Activated CD8-positive, alpha-beta memory T cell treated with anti-CD3 and anti-CD28 coated beads for 24 hours (primary cell): ENCODE measurements at places on chromosomes 4 and X.

GRCh38 chr4:58301376-58301999 lies 1191.3 kb upstream of the IGFBP7 start:
- no peak for DNase-seq

DNA sequence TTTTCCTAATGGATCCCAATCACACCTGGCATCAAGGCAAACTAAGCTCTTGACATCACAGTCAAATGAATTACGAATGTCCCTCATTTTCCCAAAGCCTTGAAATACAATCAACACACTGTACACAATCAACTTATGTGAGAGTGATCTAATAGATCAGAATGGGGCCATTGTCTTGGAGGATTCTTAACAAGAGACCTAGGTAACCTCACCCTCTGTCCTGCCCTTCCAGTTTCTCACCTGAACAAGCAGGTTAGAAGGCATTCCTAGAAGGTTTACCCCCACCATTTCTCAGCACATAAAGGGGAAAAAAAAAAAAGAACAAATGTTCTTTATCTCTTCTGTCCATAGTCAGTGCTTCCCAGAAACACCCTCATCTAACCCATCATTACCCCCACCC lies 6.3 kb downstream of the SLC39A8 start:
- no peak for DNase-seq

GRCh38 chr4:123232439-123232838 lies 164.2 kb upstream of the SPRY1 start:
- no peak for DNase-seq

DNA sequence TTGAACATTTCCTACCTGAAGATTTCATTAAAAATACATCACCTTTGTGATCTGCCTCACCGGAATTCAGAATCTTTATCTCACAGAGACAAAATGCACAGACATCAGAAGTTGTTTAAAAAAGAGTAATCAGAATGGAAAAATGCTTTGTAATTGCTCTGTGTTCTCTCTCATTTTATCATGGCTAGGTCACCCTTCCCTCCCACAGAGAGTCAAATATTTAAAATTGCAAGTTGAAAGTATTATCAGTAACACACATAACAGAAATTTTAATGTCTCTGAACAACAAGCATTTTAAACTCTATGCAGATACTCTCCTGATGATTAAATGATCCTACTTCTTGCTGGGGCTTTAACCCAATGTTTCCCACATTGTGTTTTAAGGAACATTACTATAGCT lies 362.0 kb downstream of the CBLL2 start:
- no peak for DNase-seq

GRCh38 chr4:174215057-174215456 lies 68.4 kb downstream of the FBXO8 start:
- DNase-seq: no peak

GRCh38 chr4:53855581-53856250 lies 208.7 kb downstream of the CHIC2 start:
- no peak for DNase-seq

DNA sequence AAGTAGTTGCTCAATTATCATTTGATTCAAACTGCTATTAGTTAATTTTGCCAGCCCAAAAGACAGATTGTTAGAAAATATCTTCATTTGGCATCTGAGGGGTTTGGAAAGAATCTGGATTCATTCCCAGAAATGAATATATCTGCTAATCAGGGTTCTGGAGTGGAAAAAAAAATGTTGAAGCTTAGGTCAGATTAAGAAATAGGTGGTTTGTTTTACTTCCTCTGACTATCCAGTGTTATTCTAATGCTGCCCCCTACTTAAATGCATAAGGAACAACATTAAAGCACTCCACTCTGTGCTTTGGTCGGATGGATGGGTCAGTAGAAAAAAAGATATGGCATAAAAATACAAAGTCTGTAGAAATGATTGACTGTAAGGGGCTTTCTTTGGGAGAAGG lies 89.0 kb downstream of the LUZP4 start:
- DNase-seq: no peak

GRCh38 chr4:5858020-5858769 lies 34.7 kb downstream of the CRMP1 start:
- DNase-seq: no peak

DNA sequence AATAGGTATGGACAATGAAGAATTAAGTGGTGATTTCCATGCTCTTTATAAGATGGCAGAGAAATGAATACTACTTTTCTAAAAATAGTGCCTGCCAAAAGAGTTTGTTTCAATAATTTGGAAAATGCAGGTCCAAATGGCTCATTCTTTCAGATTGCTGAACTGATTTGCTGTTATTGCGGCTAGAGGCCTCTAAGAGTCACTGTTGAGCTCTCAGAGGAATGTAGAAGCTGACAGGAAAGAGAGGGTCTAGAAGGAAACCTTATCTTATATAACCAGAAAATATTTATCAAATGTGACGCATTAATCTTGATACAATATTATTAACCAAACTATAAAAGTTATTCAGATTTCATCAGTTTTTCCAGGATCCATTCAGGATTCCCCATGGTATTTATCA lies 65.7 kb upstream of the PAGE1 start:
- DNase-seq: no peak

- DNase-seq: no peak
Observed at GRCh38 chr4:76084542-76084941, 10.0 kb downstream of the ART3 start.

DNA sequence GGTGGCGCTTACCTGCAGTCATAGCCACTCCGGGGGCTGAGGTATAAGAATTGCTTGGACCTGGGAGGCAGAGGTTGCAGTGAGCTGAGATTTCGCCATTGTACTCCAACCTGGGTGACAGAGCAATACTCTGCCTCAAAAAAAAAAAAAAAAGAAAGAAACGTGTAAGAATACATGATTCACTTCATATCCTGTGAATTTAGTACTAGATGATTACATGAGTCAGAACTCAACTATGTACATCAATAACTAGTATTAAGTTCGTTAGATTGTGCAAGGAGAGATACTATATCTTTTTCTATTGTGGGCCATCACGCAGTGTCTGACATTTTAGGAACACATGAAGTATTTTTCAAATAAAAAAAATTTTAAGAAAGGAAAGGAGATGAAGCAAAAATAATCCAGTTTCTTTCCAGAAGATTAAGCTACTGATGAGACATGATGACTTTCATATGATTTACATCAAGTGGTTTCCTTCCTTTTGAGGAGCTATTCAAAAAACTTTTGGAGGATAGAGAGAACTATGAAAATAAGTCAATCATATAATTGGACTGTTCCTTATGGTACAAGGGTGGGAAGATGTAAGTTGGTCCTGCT lies 64.7 kb upstream of the EXOC1L start:
- no peak for DNase-seq

DNA sequence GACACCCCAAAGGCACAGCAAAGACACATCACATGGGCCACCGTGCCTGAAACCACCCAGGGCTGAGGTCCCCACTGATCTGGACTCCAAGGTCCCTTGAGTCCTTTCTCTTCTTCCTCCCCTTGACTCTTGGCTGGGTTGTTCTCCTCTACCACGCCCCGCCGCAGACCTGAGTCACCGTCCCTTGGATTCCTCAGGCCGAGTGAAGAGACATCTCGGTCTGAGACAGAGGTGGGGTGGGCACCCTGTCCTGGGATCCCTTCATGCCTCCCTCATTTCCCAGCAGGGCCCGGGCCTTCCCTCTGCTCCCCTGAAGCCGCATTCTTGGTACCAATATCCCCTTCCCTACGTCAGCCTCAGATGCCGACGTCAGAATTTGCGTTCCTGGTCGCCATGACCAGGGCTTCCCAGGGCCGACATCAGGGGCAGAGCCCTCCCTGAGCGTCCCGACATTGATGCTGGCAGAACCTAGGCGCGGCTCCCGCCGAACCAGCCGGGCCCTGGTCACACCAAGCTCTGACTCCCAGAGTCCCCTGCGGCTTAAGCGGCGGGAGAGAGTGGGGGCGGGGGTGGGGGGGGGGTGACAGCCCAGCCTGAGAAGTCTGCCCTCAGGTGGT lies 498 bp downstream of the MAGEA10 start:
- DNase-seq: no peak

DNA sequence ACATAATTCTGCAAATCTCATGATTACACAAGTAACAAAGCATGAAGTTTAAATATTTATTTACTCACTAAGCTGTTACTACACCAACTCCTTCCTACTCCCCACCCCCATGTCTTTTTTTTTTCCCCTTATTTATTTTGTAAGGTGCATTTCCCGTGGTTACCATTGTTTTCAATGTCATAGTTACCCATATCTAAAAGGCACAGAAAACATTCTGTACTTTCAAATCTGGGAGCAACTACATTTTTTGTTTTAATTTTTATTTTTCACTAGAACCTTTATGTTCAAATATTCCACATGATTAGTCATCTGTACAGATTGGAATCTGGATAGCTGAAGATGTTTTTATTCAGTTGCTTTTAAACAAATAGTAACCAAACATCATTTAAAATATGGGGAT lies 62.8 kb downstream of the PPP3CA start:
- no peak for DNase-seq

DNA sequence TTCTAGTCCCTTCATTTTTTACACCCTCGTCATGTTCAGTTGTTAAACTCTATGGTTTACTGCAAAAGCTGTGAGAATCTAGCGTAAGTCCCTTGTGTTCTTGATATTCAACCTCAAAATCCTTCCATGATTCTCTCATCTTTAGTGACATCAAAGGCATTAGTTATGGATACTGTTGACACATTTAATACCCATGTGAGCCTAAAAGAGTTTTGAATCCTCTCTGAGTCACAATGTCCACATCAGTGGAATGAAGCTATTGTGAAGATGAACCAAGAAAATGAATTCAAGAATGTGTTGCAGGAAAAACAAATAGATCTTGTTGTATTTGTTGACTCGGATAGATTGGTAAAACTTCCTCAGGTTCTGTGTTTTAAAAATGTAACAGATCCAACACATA lies 394.7 kb upstream of the ATOH1 start:
- DNase-seq: no peak

DNA sequence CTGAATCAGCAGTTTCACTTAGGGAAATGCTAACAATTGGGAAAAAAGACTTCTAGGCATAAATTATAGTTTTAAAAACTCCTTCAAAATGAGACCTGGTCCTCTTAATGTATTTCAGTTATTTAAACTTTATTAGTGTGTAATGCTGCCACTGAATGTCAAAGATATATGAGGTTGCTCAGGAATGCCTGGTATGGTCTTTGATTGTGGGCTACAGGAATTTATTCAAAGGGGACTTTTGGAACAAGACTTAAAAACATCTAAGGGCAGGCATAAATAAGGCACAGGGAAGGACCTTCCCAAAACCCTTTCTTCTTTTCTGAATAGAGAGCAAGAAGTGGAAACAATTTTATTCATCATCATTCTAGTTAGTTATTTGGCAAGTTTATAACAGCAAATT lies 439.1 kb downstream of the TLL1 start:
- DNase-seq: no peak
